CD4-positive, alpha-beta T cell treated with Interleukin-2 at 100 ng/mL for 4 hours (primary cell): ENCODE measurements at places on chromosomes 4 and X.

DNA sequence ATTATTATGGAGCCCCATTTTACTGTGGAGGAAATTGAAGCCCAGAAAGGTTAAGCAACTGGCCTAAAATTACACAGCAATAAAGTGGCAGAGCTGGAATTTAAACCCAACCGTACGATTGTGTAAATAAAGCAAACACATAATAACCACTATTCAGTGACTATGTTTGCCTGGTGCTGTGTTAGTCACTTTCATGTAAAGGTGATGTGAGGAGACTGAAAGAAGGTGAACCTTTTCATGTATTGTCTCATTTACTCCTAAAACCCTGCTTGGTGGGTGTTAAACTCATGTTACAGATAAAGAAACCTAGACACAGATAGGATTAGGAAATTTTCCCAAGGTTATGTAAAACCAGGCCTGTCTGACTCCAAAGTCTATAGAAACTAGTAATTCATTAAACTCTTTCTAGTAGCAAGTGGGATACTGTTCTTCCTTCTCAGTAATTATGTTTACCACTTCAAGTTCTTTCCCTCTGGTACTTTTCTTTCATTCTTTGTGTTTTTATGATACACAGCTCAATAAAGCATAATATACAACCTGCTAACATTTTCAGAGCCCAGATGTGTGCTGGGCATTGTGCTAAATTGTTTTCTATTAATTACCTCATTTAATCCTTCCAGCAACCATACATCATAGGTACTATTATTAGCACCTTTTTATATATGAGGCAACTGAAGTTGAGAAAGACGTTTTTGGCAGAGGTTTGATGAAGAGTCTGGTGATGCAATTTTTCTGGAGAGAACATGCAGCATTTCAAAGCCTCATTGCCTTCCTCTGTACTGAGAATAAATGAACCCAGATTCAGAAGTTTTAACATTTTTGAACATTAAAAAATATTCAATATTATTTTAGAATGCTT, 202.7 kb downstream of the SPRY1 start:
- no peak for DNase-seq

DNA sequence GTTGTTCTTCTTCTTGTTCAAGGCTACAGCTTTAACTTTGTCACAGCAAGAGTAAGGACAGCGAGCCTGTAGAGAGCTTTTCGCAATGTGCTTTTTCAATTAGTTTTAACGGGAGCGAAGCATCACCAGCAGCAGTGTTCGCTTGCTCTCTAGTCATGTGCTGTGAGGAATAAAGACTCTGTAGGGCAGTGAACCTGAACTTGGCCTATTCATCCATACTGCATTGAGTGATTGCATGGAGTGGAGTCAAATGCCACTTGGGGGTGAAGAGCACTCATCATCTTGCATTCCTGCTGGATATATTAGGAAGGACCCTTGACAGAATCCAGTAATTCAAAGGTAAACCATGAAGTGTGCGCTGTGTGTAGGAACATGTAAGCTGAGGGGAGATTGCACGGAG, 240.0 kb downstream of the FRMPD4 start:
- DNase-seq: no peak

GRCh38 chrX:45762699-45763647, 562.3 kb upstream of the DIPK2B start:
- DNase-seq: peak; percentile 33

- no peak for DNase-seq
These were observed 8.3 kb downstream of the NDP start for GRCh38 chrX:43964936-43965335.

DNA sequence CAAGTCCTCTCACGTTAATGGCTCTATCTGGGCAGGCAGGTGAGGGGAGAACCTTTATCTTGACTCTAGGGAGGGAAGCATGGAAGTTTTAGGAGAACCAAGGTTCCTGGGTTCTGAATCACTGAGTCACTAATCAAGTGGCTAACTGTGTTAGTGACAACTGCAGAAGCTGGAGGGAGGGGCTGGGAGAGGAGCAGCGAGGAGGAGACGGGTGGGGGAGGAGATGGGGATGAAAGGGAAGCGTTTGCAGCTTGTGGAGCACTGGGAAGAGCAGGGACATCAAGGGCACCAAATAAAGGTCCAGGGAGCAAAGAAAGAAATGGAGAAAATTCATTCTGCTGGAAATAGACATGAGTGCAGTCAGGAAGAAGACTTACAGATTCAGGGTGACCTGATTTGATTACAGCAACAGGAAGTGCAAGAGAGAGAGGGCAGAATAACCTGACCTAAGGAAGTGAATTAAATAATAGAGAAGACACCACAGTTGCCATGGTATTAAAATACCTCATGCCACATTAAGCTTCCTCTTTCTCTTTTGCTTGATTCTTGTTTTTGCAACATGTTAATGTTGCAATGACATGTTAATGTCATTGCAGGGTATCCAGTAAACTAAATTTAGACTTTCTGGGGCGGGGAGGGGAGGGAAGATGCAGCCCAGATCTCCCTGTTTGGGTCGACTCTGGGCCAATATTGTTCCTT, 4.5 kb upstream of the SETD7 start:
- peak; percentile 59 for DNase-seq

DNA sequence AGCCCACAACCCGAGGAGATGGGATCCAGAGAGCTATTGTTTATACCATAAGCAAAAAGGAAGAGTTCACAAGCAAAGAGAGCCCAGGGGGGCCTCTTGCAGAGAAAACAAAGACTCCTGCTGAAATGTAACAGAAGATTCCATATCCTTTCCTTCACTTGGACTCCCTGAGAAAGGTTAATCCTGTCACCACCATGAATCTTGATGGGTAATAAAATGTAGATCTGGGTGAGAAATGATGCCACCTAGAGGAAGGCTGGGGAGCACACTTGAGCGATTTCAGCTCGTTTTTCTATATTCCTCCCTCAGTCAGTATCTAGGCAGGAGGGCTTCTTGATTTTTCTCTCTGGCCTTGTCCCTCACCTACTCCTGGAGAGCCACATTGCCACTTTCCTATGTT, 10.2 kb upstream of the KCNE5 start:
- no peak for DNase-seq

- DNase-seq: no peak
These were observed 178.7 kb downstream of the DCTD start for GRCh38 chr4:182738283-182739047.

GRCh38 chr4:184310881-184311709, 93.4 kb upstream of the ENPP6 start:
- no peak for DNase-seq

GRCh38 chrX:154046031-154046781, 26.5 kb upstream of the IRAK1 start:
- no peak for DNase-seq

GRCh38 chr4:73735231-73735630, 5.1 kb upstream of the CXCL8 start:
- no peak for DNase-seq

DNA sequence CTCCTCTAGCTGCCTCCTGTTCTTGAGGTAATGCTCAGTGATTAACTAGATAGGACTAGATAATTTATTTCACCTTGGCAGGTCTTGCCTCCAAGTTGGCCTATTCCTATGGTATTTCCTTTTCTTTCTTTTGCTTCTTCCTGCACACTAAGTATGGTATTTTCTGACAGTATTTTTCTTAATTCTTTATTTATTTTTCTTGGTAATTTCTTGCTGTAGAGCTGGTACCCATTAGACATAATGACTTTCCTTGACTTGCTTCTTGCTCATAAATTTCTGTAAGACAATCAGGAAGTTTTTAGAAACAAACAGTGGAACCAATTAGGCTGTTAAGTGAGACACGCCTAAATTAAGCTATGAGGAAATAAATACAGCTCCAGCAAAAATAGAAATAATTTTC, 9.5 kb downstream of the RAB9A start:
- no peak for DNase-seq

DNA sequence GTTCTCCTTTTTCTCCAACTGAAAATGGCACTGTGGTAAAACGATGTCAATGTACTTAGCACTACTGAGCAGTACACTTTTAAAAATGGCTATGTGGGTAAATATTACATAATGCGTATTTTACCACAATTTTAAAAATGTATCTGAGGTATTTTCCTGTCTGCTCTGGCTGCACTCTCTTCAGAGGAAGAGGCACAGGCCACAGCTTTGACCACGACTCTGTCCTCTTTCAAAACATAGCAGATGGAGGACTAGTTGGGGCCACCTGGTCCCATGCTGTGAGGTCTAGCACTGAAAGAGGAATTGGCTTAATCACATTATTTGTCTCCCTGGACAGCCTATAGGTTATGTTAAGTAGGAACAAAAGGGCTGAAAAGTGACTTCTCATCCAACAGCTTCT, 5.2 kb downstream of the KCNE5 start:
- DNase-seq: no peak

- DNase-seq: no peak
These were observed 147.4 kb upstream of the RXFP1 start for GRCh38 chr4:158374318-158374717.

DNA sequence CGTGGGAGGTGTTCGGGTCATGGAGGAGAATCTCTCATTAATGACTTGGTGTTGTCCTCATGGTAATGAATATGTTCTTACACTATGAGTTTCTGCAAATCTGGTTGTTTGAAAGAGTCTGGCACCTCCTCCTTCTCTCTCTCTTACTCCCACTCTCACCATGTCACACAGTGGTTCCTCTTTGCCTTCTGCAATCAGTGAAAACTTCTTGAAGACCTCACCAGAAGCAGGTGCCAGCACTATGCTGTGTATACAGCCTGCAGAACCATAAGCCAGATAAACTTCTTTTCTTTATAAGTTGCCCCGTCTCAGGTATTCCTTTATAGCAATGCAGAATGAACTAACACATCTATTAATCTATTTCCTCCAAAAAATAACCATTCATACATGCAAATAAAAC, 275.0 kb downstream of the ANTXR2 start:
- no peak for DNase-seq

- DNase-seq: peak; percentile 80
These were observed 7.2 kb downstream of the TBC1D14 start for GRCh38 chr4:6916587-6917460.

DNA sequence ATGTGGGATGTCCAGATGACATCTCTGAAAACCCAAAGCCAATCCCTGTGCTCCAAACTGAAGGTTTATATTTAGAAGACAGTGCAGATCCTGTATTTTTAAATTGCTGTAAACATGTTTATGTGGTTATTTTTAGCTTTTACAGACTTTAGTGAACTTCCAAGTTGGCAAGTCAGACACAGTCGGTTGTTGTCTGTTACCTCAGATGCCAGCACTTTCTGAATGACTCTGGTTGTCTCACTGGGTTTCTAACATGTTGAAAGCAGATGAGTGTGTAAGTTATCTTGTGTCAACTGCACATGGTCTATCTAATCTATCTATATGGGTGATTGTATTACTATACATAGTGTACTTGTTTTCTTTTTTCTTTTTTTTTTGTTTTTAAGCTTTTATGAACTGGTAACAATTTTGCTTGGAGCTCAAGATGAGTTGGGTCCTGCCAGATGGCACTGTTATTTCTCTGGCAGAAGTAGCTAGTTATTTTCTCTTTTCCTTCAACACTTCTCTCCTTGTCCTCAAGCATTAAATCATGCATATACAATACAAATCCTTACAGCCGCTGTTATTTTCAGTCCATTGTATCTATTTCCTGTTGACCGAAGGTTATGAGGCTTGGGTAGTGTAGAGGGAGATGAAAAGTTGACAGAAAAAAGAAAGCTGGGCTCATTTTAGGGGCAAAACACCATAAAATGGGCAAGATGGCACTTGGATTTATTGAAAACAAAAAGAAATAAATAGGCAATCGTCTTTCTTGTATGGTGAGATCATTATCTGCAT, 66.3 kb downstream of the GAB1 start:
- DNase-seq: no peak

DNA sequence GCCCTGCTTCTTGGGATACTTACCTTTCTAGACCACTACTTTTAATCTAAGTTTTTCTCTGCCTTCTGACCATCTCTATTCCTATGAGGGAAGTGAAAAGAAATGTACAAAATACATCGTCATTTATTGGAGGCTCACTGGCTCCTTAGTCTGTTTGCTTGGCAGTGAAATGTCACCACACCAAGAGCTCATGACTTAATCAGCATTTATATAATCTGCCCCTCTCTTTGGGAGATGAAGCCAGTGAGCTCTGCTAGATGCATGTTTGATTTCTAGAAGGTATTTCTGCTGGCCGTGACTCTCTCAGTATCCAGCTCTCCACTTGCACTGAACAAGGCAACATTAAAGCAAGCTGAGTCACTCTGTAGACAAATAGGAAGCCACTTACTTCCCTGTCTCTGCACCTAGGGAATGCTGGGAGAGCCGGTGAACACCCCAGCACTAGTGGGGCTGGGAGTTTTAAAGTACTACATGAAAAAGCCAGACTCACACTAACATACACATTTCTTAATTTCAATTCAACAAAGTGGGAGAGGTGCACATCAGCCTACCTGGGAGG, 79.1 kb downstream of the MID1IP1 start:
- no peak for DNase-seq

DNA sequence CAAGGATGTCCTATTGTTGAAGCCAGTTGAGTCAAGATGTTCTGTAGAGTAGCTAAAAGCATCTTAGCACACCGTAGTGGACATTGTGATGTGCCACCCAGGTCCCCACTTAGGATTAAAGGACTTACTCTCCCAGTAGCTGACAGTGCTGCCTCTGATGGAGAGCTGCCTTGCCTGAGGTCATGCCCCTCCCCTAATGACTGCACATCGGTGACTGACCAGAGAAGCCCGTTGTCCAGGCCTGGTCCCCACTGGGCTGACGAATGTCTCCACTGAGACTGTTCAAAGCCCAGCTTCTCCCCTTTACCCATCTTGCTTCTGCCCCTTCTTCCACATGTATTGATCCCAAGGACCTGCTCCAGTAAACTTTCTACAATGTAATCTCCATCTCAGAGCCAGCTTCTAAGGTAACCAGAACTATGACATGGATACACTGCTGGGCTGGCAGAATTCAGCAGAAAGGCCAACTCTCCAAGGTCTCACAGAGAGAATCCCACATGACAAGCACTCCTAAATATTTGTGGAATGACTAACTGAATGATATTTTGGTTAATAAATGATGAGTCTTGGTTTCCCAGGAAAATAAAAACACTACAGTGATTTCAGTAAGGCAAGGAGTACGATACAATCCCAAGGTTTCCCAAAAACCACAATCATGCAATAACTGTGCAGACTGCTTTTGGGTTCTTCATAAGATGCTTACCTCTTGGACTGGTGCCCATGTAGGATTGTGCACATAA, 82.4 kb upstream of the TMEM150C start:
- DNase-seq: no peak

DNA sequence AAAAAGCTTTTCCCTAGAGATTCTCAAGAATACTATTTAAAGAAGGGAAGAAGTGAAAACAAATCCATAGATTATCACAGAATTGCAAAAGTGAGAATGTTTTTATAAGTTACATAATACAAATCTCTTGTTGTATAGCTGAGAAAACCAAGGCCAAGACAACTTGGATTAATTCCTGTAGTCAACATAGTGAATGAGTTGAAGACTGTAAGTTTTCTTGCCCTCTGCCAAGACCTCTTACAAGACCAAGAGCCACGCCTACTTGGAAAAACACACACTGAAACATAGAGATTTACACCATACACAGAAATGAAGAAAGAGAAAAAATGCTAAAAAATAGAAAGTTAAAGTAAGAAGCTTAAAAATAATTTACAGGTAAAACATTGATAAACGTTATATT, 2024.0 kb downstream of the PCDH7 start:
- DNase-seq: no peak

GRCh38 chr4:5660185-5660584, 48.2 kb downstream of the EVC2 start:
- no peak for DNase-seq
